D721Med (cell line): ENCODE measurements at places on chromosomes 2 and 18.

- DNase-seq, result no peak
These were observed 120.7 kb downstream of the INHBB start for GRCh38 chr2:120466704-120467054.

GRCh38 chr2:45771261-45771660 is 119.8 kb downstream of the PRKCE start:
- DNase-seq, result no peak

- no peak for DNase-seq
These were observed 29.9 kb upstream of the GPR155 start for GRCh38 chr2:174516501-174517378.

- no peak for DNase-seq
These were observed 48.5 kb upstream of the EPC2 start for GRCh38 chr2:148596018-148596417.

- no peak for DNase-seq
These were observed 154.9 kb downstream of the NDUFA10 start for GRCh38 chr2:239870276-239870675.

DNA sequence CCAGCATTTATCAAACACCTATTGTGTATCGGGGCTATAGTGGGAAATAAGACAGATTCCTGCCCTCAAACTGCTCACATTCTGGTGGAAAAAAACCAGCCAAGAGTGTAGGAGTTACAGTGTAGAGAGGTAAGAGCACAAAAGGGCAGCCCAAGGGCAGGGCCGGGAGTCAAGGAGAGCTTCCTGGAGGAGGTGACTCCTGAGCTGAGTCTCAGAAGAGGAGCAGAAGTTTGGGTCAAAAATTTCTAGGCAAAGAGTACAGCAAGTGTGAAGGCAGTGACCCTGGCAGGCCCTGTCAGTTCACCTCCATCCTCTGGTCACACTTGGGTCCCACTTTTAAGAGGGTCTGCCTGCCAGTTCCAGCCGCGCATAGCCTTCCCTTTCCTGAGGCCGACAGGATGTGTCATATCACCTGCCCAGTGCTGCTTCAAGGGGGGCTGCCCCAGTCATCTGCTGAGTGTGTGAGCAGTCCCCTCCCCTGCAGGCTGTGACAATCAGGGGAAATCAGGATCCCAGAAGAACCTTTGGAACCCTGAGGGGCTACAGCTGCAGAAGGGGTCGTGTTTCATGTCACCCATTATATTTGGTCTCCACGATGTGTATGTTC is 118.4 kb downstream of the GLI2 start:
- DNase-seq, result no peak

DNA sequence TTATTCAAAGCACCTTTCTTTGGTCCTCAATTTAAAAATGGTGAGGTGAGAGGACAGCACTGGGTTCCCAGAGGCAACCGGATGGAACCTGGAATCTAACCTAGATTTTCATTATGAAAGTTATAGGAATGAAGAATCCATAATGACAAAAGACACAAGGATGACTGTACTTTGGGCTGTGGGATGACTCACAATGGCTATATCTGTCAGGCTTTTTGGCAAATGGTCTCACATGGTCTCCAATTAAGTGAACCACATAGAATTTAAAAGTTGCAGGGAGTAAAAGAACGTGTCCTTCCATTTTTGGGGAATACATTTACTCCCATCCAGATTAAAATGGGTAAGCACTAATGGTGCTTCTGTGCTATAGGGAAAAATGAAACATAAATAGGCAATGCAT is 31.8 kb upstream of the LYPD1 start:
- DNase-seq, result no peak

GRCh38 chr2:109535217-109535946 is 78.4 kb downstream of the SEPTIN10 start:
- no peak for DNase-seq

DNA sequence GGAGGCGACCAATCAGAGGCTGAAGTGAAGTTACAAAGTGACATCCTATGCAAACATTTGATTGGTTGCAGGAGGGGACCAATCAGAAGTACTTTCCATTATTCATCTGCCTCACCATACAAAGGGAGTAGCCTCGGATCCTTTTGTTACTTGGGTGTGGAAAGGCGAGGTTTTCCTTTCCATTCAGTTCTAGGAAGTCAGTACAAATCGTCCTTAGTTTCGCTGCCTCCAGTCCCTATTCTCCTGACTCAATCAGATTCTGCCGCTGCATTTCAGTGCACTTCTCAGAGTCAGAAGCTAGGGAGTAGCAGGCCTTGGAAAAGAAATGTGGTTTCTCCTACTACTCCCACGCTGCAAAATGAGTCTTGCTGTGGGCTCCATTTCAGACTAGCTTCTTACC is 149.4 kb downstream of the DTNA start:
- no peak for DNase-seq

DNA sequence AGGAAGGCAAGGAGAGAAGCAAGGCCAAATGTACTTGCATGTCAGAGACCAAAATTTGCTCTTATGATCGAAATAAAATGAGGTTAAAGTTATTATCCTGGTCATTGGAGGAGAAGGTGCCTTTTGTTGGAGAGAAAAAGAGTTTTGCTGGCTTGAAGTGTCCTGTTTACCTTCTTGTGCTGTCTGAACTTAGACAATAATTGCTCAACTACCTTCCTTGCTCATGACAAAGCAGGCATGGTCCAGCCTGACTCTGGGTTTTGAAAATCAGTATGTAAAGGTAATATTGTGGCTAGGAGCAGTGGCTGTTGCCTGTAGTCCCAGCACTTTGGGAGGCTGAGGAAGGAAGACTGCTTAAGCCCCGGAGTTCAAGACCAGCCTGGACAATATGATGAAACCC is 89.1 kb downstream of the MEIS1 start:
- no peak for DNase-seq

DNA sequence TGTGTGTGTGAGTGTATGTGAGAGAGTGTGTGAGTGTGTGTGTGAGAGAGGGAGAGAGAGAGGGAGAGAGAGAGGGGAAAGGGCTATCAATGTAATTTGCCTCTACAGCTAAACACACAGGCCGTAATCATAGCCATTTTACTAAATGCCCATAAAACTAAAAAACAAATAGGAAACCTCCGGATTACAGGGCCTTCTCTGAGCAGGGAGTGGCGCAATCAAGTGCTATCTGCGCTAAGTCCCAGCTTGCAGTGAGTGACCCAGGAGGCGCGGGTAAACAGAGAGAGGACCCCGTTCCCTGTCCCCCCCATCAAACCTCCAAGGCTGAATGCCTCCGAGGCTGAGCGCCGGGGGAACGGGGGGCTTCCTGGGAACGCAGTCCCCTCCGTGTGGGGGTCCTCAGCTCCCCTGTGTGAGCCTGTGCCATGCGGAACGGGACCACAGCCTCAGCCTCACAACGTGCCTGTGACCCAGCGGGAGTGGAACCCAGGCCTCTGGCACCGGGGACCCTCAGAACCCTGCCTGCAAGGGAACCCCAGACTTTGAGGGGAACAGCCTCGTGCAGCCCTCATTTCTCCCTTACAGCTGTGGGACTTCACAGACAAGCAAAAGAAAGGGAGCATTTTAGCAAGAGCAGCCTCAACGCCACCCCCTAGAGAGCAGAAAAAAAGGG is 54.7 kb upstream of the ID2 start:
- no peak for DNase-seq

DNA sequence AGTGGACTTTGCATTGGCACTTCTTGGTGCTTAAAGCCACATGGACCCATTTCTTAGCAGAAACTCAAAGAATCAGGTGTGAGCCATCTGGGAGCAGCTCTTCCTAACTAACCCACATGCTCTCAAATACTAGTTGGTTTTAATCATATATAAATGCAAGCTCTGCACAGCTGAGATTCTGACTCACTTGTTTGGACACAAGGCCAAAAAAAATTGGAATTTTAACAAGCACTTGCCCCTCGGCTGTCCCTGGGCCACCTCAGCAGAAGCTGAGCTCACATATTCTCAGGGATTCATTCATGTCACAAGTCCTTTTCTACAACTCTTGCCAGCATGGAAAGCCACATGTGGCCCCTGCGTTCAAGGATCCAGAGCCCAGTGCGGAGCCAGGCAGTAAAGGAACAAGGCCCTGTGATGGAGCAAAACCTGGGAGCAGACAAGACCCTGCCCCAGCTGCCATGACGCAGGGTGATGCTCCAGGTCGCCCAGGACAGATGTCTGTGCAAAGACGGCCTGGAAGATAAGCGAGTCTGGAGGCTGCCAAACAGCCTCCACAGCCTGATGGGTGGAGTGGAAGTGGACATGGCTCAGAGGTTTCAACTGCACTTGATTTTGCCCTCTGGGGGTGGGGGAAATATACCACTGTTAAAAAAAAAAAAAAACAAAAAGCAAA is 266.5 kb downstream of the EIPR1 start:
- DNase-seq, result no peak

- no peak for DNase-seq
These were observed 500.5 kb downstream of the TSN start for GRCh38 chr2:122255924-122256323.

DNA sequence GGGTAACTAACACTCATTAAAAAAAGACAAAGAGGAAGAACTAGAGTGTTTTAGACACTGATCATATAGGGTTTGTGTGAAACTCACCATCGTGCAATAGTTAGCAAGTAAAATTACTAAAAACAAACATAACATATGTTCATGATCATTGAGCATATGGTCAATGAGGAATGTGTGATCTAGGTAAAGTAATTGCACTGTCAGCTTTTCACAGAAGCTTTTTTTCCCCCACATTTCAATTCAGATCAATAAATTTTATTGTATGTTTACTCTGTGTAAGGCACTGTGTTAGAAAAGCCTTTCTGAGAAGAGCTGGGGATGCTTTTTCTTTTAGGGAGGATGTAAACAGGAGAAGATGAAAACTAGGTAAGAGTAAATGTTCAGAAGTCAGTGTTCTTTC is 348.2 kb downstream of the LRP1B start:
- no peak for DNase-seq
